Activated CD4-positive, alpha-beta memory T cell treated with anti-CD3 and anti-CD28 coated beads for 36 hours (primary cell): ENCODE measurements at places on chromosomes 6 and 20. TPM values are rescaled to one million over a fixed set of nuclear protein-coding genes. Genes with fewer than 3 reads are reported as not detected.

DYNLT2 gene
- total RNA-seq = 2.0 TPM

- H3K36me3 ChIP-seq = no peaks in the 10 kb centered on the region
- no peak overlapping the region for H3K4me3 ChIP-seq
- H3K27me3 ChIP-seq = peaks cover 2% of the 10 kb centered on the region
- H3K27ac ChIP-seq = no peak overlapping the region
Observed at GRCh38 chr6:16106991-16107787, 21.7 kb upstream of the MYLIP start.

TRAPPC3L gene
- not detected for total RNA-seq

LYRM2 gene
- total RNA-seq = 25.5 TPM

- no peak overlapping the region for H3K4me3 ChIP-seq
- H3K27me3 ChIP-seq = no peaks in the 10 kb centered on the region
- peak overlapping the region; percentile 99 for H3K27ac ChIP-seq
- H3K4me1 ChIP-seq = peaks cover 60% of the 10 kb centered on the region
- DNase-seq = no peak
- no peaks in the 10 kb centered on the region for H3K36me3 ChIP-seq
Observed at GRCh38 chr20:3812975-3813847, 7.1 kb upstream of the AP5S1 start.

- no peak overlapping the region for H3K27ac ChIP-seq
- H3K4me3 ChIP-seq = no peak overlapping the region
- peaks cover 1% of the 10 kb centered on the region for H3K27me3 ChIP-seq
Observed at GRCh38 chr20:43899274-43900120, 15.2 kb upstream of the TOX2 start.

DNA sequence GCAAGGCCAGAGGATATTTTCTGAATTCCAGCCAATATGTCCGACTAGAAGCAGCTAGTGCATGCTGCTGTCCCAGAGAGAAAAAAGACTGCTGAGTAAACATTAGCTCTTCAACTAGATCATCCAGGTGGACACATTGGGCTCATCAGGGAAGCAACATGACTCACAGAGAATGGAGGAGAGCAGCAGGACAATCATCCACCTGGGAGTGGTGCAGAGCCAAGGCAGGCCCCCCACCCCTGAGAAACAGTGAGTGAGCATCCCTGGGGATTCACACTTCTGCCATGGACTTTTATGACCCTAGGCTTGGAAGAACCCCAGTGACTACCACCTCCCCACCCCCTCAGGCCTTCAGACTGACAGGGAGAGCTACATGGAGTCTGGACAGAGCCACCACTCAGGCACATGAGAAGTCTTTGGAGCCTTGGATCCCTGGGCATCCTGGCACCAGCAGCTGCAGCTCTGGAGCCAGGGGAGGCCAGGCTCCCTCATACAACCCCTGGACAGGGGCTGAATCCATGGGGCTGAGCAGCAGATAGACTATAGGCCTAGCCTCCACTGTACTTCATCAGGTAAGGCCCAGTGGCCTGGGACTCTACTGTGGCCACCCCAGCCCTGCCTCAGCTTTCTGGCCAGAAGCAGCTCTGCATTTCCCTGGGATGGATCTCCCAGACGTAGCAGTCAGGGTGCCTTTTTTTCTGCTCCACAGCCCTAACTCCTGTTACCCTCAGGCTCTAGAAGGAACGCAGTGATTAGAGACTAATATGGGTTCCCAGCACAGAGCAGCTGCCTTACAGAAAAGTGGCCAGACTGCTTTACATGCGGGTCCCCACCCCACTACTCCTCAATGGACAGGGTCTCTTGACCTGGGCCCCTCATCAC lies 82.9 kb upstream of the RNF217 start:
- H3K27ac ChIP-seq = no peak overlapping the region
- peaks cover 4% of the 10 kb centered on the region for H3K27me3 ChIP-seq
- H3K36me3 ChIP-seq = no peaks in the 10 kb centered on the region
- no peak overlapping the region for H3K4me3 ChIP-seq

- H3K4me1 ChIP-seq = no peaks in the 10 kb centered on the region
- H3K27ac ChIP-seq = no peak overlapping the region
- DNase-seq = no peak
- no peak overlapping the region for H3K4me3 ChIP-seq
- H3K36me3 ChIP-seq = no peaks in the 10 kb centered on the region
Observed at GRCh38 chr6:115753446-115753845, 307.2 kb downstream of the FRK start.

FNDC11 gene
- 0.61 TPM for total RNA-seq

DNA sequence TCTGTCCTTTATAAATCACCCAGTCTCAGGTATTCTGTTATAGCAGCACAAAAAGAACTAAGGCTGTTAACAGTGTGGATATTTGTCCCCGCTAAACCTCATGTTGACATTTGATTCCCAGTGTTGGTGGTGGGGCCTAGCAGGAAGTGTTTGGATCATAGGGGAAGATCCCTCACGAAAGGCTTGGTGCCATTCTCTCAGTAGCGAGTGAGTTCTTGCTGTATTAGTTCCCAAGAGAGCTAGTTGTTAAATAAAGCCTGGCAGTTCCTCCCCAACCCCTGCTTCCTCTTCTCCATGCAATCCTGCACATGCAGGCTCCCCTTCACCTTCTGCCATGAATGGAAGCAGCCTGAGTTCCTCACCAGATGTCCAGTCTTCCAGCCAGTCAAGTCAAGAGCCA lies 29.8 kb upstream of the ERVFRD-1 start:
- no peaks in the 10 kb centered on the region for H3K27me3 ChIP-seq
- H3K4me3 ChIP-seq = no peak overlapping the region
- H3K27ac ChIP-seq = no peak overlapping the region
- no peaks in the 10 kb centered on the region for H3K36me3 ChIP-seq
- DNase-seq = no peak

GRCh38 chr6:31293343-31293742 lies 21.5 kb upstream of the HLA-C start:
- H3K4me3 ChIP-seq = no peak overlapping the region
- DNase-seq = no peak
- H3K36me3 ChIP-seq = no peaks in the 10 kb centered on the region
- H3K4me1 ChIP-seq = no peaks in the 10 kb centered on the region
- H3K27ac ChIP-seq = no peak overlapping the region
- peaks cover 13% of the 10 kb centered on the region for H3K27me3 ChIP-seq

PARD6B gene
- 6.3 TPM for total RNA-seq

- H3K4me1 ChIP-seq = no peaks in the 10 kb centered on the region
- no peaks in the 10 kb centered on the region for H3K36me3 ChIP-seq
- no peak for DNase-seq
- no peak overlapping the region for H3K27ac ChIP-seq
- no peak overlapping the region for H3K4me3 ChIP-seq
Observed at GRCh38 chr20:11429168-11429567, 488.5 kb upstream of the BTBD3 start.

TNFRSF6B gene
- not detected for total RNA-seq

HLA-DPA1 gene
- total RNA-seq = 20.9 TPM

- no peak for DNase-seq
- no peak overlapping the region for H3K27ac ChIP-seq
- H3K36me3 ChIP-seq = no peaks in the 10 kb centered on the region
- H3K27me3 ChIP-seq = peaks cover 30% of the 10 kb centered on the region
Observed at GRCh38 chr20:51037532-51038115, 14.7 kb upstream of the KCNG1 start.

DNA sequence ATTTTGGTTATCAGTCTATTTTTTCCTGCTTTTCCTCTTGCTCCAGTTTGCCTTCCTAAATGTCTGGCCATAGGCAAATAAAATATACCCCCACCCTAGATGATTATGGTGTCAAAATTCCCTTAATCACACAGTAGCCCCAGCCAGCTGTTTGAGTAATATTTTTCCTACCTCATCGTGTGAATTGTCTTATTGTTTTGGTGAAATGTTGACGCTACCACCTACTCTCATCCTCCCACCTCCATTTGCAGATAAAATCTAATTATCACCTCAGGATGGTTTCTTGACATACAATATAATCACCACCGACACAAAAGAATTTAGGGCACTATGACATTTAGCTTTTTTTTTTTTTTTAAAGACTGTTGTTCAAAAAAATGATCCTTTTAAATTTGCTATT lies 44.1 kb upstream of the FUCA2 start:
- no peak for DNase-seq
- H3K36me3 ChIP-seq = peaks cover 6% of the 10 kb centered on the region
- peak overlapping the region; percentile 68 for H3K4me3 ChIP-seq
- peaks cover 62% of the 10 kb centered on the region for H3K4me1 ChIP-seq

CRISP3 gene
- total RNA-seq = not detected

TGM3 gene
- total RNA-seq = not detected

GRCh38 chr6:97771372-97771771 lies 488.4 kb upstream of the MMS22L start:
- no peaks in the 10 kb centered on the region for H3K4me1 ChIP-seq
- no peak for DNase-seq
- H3K4me3 ChIP-seq = no peak overlapping the region
- no peaks in the 10 kb centered on the region for H3K27me3 ChIP-seq

- DNase-seq = no peak
- H3K4me3 ChIP-seq = no peak overlapping the region
- no peak overlapping the region for H3K27ac ChIP-seq
- peaks cover 9% of the 10 kb centered on the region for H3K4me1 ChIP-seq
- no peaks in the 10 kb centered on the region for H3K36me3 ChIP-seq
- H3K27me3 ChIP-seq = peaks cover 5% of the 10 kb centered on the region
Observed at GRCh38 chr6:81756690-81757089, 4.2 kb upstream of the TENT5A start.

DNA sequence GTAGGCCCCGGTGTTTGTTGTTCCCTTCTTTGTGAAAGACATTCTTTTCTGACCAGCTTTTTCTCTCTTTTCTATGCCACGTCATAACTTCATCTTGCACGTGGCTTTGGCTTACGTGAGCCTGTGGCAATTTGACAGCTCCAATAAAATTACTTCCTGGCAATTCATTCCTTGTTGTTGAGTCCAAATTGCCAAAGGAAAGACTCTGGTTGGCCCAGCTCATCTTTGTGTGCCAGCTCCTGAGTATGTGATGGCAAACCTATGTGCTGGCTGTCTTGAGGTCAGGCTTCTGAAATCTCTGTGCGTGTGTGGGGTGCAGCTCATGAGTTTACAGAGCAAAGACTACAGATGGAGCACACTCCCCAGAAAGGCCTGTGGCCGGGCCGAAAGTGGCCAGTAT lies 272.5 kb upstream of the SGK1 start:
- no peak overlapping the region for H3K27ac ChIP-seq
- no peaks in the 10 kb centered on the region for H3K36me3 ChIP-seq
- no peaks in the 10 kb centered on the region for H3K27me3 ChIP-seq
- H3K4me3 ChIP-seq = no peak overlapping the region
- H3K4me1 ChIP-seq = no peaks in the 10 kb centered on the region

DNA sequence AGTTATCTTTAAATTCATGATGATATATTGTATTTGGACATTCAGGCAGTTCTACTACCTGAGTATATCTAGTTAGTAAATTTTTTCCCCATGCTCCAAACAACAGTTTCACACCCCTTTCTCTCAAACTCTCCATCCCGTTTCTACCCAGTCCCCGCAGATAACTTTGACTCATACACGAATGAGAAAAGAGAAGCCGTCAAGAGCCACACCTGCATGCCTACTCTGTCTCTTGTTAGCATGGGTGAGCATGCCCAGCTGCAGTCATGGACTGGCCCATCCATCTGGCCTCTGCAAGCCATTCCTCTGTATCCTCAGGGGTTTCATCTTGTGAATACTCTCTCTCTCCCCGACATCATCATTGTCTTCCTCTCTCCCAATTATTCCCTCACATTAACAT lies 41.5 kb downstream of the MYB start:
- H3K27ac ChIP-seq = no peak overlapping the region
- DNase-seq = no peak
- no peak overlapping the region for H3K4me3 ChIP-seq

SLC22A16 gene
- total RNA-seq = not detected

GRCh38 chr20:30284281-30284905 lies 973.1 kb upstream of the DEFB115 start:
- no peaks in the 10 kb centered on the region for H3K27me3 ChIP-seq
- H3K27ac ChIP-seq = peak overlapping the region; percentile 28
- H3K4me1 ChIP-seq = peaks cover 15% of the 10 kb centered on the region
- peak overlapping the region; percentile 73 for H3K4me3 ChIP-seq
- peaks cover 2% of the 10 kb centered on the region for H3K36me3 ChIP-seq

GRCh38 chr6:34565722-34566137 lies 9.6 kb upstream of the SPDEF start:
- DNase-seq = no peak
- no peaks in the 10 kb centered on the region for H3K36me3 ChIP-seq
- no peaks in the 10 kb centered on the region for H3K4me1 ChIP-seq
- no peak overlapping the region for H3K4me3 ChIP-seq
- H3K27ac ChIP-seq = no peak overlapping the region

- DNase-seq = no peak
- H3K4me3 ChIP-seq = no peak overlapping the region
- no peak overlapping the region for H3K27ac ChIP-seq
- H3K36me3 ChIP-seq = no peaks in the 10 kb centered on the region
Observed at GRCh38 chr6:95569560-95569959, 7.8 kb upstream of the MANEA start.

DNA sequence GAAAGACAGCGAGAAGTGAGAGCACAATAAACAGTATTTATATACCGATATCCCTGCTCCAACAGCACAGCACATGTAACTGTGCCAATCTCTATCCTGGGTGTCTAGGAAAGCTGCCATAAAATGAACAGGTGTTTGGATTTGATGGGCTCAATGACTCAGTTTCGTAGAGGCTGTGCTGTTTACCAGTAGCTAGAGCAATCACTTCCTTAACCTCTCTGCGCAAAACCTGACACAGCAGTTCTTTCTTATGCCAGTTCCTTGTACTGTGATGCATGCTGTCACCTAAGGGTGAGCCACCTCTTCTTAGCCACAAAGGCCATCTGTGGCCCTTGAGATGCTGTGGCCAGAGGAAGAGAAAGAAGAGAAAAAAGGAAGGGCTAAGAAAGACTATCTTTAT lies 59.3 kb downstream of the SHPRH start:
- no peaks in the 10 kb centered on the region for H3K27me3 ChIP-seq
- no peak overlapping the region for H3K27ac ChIP-seq
- peaks cover 51% of the 10 kb centered on the region for H3K36me3 ChIP-seq

LPIN3 gene
- total RNA-seq = 0.77 TPM

DNA sequence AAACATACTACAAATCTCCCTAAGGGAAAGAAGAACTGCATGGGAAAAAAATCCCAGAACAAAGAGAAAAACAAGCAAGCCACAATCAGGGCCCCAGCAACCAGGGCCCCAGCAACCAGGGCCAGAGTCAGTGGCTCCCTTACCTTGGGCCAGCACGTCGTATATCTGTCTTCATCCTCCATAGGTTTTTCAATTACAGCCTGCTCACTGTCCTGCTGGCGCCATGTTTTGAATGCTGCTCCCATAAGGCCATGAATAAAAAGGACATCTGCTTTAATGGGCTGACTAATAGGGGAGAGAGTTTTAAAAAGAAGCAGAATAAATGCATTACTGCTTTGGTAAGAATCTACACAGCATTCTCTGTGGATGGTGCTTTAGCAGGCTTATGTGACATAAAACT lies 49.2 kb downstream of the SERAC1 start:
- H3K4me1 ChIP-seq = no peaks in the 10 kb centered on the region
- H3K36me3 ChIP-seq = peaks cover 22% of the 10 kb centered on the region
- H3K4me3 ChIP-seq = no peak overlapping the region
- no peaks in the 10 kb centered on the region for H3K27me3 ChIP-seq
- no peak for DNase-seq

TSHZ2 gene
- total RNA-seq = 28.9 TPM
